ENCODE measurements at places on chromosomes 1 and 21.

GRCh38 chr1:215970406-215970805 lies 403.3 kb downstream of the KCTD3 start:
- no peak for DNase-seq

DNA sequence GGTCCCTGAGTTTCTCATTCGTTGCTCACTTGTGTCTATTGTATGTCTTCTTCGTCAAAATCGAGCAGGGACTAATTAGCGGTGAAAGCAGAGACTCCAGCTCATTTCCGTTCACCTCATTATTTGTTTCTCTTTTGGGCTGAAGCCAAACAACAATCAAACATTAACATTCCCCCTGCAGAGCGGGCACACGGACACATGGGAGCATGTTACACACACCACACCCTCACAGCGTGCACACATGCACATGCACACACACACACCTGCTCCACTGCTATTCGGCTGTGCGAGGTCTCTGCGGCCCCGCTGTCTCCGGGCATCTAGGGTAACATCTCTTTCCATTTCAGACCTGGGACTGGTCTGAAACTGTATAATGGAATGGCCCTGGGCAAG lies 58.5 kb upstream of the LRRC8D start:
- DNase-seq, result no peak

DNA sequence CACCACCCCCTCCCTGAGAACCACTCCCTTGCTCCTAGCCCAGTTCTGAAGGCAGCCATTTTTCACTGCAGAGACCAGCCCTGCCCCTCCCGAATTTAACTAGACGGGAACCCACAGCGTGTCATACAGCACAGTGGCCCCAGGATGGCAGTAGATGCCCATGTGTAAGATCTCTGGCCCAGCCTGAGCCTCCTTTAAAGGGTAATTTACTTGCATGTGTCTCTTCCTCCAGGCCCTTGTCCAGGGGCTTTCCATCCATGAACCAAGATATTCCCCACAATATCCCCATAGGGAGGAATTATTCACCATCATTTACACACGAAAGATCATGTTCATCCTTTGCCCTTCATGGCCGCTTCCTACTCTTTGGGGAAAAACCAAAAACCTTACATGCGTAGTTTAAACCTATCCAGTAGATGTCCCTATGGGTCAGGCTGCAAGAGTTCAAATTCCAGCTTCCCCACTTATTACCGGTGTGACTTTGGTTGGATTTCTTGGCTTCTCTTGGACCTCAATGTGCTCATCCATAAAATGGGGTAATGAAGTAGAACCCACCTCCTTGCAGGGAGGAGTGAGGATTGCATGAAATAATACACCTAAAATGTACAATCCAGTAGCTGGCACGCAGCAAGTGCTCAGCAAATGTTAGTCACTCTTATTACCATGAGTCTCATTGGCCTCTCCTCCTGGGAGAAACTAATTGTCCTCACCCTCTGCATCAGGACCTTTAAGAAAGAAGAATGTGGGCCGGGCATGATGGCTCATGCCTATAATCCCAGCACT lies 4.0 kb upstream of the LACTBL1 start:
- DNase-seq, result peak; percentile 66

DNA sequence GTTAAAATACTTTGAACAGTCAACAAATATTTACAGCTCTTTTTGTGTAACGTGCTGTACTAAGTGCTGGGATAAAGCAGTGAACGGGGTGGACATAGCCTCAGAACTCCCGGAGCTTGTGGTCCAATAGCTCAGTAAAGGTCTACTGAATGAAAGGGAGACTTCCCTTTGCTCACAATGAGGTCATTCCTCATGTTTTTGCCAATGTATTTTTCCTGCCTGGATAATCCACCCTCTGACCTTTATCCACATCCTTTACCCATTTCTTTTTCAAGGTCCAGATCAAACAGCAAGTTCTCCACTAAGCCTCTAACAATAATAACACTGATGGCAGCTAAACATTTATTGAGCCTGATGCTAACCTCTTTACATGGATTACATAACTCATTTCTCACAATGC lies 55.9 kb downstream of the LEPR start:
- DNase-seq, result no peak

- no peak for DNase-seq
Measured at GRCh38 chr1:30575066-30575465, 148.3 kb downstream of the MATN1 start.

DNA sequence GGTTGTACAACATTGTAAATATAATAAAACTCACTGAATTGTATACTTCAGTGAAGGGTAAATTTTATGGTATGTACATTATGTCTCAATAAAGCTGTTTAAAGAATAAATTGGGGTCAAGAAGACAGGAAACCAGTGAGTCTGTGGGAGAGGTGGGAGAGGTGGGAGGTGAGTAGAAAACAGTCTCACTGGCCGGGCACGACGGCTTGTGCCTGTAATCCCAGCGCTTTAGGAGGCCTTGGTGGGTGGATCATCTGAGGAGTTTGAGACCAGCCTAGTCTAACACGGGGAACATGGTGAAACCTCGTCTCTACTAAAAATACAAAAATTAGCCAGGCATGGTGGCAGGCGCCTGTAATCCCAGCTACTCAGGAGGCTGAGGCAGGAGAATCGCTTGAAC lies 4.2 kb downstream of the MTMR11 start:
- no peak for DNase-seq

DNA sequence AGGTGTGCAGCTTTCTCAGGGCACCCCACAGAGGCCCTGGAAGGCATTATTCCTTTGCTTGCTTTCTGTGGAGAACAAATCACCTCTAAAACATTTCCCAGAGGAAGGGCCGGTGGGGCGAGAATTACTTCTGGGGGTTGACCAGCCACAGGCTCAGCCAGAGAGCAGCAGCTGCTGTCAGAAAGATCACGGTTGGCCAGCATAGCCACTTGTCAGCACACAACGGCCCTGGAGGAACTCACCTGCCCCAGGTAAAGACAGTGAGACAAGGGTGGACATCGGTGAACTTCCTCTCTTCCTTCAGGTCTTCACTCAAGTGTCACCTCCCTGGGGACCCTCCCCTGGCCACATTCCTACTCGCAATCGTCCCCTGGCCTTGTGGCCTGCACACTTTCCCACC lies 69.5 kb upstream of the CLDN14 start:
- no peak for DNase-seq

- DNase-seq, result peak; percentile 99
Measured at GRCh38 chr1:118039170-118039569, 109.6 kb downstream of the WDR3 start.

- no peak for DNase-seq
Measured at GRCh38 chr1:51139474-51139873, 37.4 kb downstream of the C1orf185 start.

DNA sequence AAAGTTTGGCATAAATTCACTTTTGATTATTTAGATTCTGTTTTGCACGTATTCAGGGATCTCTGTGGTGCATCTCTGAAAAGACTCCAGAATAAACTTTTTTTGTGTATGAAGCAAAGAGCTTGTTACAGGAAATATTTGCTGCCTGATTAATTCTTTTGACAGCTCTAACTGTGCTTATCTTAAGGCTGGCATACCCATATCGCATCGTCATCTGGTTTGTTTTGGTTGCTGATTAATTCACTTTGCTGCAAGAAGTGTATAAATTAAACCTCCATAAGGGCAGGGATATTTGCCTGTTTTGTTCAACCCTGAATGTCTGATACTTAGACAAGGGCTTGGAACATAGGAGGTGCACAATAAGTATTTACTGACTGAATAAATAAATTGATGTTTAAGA lies 17.5 kb upstream of the DUSP10 start:
- DNase-seq, result no peak

- DNase-seq, result no peak
Measured at GRCh38 chr1:115908565-115909274, 67.6 kb upstream of the SLC22A15 start.

DNA sequence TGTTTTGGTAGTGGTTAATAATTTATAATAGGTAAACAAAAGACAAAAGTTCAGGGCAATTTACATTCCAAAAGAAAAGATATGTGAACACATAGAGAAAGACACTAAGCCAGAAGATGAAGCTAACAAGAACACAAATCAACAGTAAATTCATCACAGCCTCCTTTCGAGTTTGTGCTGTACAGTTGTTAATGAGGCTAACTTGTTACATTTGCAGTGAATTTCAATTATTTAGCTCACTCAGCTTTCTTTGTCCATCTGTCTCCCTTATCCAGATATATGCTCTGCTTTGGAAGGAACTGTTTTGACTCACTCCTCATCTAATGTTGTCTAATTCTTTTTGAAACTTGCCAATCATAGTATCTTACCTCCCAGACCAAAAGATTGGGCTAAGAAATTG lies 423.3 kb upstream of the OLFM3 start:
- DNase-seq, result no peak

- no peak for DNase-seq
Measured at GRCh38 chr1:119646521-119647227, 1.4 kb downstream of the ZNF697 start.

- DNase-seq, result no peak
Measured at GRCh38 chr1:64404202-64404601, 65.7 kb upstream of the CACHD1 start.

Data from MV-4-11 (cell line).